Posterior vena cava (tissue), 2 donors: ENCODE measurements at places on chromosomes 13 and 19.
A peak's percentile ranks its signal among the peaks of the same experiment; 100 is the strongest.

GRCh38 chr19:48239582-48240141 lies 16.1 kb downstream of the CARD8 start:
- no peak for DNase-seq

- no peak for DNase-seq
Measured at GRCh38 chr13:20431687-20432384, 93.8 kb downstream of the CRYL1 start.

- no peak for DNase-seq
Measured at GRCh38 chr13:75181906-75182305, 300.1 kb downstream of the TBC1D4 start.

- DNase-seq, result no peak
Measured at GRCh38 chr13:51663973-51664957, 80.0 kb downstream of the WDFY2 start.

DNA sequence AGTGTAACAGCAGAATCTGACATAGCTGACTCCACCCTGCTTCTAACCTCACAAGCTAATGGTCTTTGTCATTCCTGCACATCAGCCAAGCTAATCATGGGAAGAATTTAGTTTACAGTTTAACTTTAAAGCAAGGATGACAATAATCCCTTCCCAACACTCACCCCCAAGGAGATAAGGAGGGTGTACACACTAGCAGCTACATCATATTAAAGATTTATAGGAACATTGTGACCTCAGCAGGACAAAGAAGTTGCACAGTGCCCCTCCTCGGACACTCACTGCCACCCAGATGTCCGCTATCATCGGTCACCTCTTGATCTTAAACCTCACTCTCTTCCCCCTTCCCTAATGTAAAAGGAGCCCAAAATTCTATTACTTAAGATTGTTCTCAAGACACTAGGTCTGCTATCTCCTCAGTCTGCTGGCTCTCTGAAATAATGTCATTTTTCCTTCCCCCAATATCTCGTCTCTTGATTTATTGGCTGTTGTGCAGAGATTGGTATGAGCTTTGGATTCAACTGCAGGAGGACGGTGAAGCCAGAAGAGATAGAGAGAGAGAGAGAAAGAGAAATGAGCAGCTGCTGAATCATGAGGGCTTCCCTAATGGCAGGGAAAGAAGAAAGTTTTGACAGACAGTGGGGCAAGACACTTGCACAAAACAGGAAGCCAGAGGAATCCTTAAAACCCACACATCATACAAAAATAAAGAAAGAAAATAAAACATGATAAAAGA lies 17.5 kb upstream of the FFAR2 start:
- DNase-seq, result no peak

GRCh38 chr13:65336916-65337315 lies 1893.2 kb downstream of the PCDH9 start:
- no peak for DNase-seq

- no peak for DNase-seq
Measured at GRCh38 chr13:96967248-96967745, 27.0 kb downstream of the OXGR1 start.

DNA sequence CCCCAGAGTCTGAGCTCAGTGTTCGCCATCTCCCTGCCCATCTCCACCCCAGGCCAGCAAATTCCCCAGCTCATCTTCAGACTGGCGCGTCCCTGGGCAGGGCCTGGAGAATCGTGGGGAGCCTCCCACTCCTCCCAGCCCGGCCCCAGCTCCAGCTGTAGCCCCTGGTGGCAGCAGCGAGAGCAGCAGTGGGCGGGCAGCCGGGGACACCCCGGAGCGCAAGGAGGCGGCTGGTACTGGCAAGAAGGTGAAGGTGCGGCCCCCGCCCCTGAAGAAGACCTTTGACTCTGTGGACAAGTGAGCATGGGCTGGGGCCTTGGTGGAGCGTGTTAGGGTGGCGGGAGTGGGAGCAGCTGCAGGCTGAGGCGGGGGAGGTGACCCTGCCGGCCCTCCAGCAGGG lies 8.4 kb upstream of the PRR19 start:
- no peak for DNase-seq

DNA sequence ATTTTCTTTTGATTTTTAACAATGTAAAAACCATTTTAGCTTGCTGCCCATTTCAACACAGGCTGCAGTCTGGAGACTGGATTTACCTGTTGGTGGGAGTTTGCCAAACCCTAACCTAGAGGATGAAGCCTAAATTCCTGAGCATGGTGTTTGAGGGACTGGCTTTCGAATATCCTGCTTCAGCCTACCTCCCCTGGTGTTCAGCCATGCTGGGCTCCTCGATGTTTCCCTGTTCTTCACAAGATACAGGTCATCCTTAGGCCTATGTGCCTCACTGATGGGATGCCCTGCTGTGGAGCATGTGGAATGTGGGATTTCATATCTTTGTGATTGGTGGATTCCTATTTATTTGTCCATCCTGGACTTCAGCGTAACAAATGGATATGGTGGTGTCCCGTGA lies 20.4 kb upstream of the ERCC5 start:
- DNase-seq, result no peak

DNA sequence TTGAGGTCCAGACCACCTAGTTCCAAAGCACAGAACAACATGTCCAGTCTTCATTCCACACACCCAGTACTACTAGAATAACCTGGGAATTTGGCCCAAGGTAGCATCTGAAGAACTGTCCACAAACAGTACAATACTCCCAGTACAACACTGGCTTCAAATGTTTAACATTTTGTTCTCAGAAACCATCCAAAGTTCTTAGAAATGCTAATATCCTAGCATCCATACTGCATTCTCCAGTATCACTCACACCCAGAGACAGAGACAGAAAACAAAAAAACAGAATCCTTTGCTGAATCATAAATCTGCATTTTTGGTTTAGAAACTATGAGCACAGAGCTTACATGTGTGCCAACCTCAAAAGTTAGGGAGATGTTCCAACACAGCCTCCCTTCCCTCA lies 490.8 kb downstream of the FOXO1 start:
- no peak for DNase-seq

GRCh38 chr13:97975280-97975847 lies 21.9 kb downstream of the IPO5 start:
- DNase-seq, result no peak

GRCh38 chr13:111486331-111486730 lies 165.9 kb downstream of the TEX29 start:
- DNase-seq, result peak; percentile 50

GRCh38 chr13:73653688-73654087 lies 480.5 kb downstream of the KLF12 start:
- no peak for DNase-seq

DNA sequence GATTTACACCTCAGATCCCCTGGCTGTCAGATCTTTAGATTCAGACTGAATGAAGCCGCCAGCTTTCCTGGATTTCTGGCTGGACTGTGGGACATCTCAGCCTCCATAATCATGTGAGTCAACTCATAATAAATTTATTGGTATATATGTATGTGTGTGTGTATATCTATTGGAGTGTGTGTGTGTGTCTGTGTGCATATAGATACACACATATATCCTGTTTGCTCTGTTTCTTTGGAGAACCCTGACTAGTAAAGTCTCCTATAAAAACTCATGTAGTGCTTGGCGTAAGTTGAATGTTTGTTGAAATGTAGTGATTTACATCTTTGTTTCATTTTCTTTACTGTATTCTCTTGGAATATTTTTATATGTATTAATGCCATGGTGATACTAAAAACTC lies 499.5 kb upstream of the KLF12 start:
- no peak for DNase-seq

- no peak for DNase-seq
Measured at GRCh38 chr13:73358606-73359095, 299.8 kb downstream of the KLF5 start.

- no peak for DNase-seq
Measured at GRCh38 chr13:72141855-72142519, 275.0 kb upstream of the DACH1 start.

DNA sequence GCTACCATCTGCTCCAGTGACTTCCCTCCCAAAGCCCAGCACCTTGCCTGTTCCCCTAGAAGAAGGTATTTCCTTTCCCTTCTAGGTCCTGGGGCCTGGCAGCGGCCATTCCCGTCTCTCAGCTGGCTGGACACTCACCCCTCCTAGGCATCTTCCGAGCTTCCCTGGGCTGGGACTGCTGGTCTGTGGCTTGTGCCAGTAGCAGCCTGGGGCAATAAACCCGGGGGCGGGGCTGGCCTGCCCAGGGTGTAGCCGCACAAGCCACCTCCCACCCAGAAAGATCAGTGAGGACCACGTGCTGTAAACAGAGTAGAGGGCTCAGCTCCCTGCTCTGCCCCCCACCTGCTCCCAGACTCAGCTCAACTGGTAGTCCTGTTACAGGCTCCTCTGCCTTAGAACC lies 15.0 kb downstream of the LIPE start:
- DNase-seq, result no peak

- DNase-seq, result no peak
Measured at GRCh38 chr13:32135655-32136054, 104.1 kb downstream of the FRY start.

DNA sequence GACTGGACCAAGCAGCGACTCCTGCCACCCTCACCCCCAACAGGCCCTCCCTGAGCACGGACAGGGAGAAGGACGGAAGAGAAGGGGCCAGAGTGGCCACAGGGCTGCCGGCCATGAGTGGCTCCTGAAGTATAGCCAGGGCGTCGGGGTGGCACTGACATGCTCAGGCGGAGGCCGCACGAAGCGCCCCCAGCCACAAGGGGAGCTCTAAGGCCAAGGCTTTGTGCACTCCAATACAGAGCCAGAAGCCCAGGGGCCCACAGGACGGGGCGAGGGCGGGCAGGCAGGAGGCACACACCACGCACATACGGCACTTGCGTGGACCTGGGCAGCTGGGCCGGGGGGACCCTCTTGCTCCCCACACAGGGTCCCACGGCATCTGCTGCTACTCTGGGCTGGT lies 52.0 kb downstream of the KLF2 start:
- DNase-seq, result peak; percentile 80

DNA sequence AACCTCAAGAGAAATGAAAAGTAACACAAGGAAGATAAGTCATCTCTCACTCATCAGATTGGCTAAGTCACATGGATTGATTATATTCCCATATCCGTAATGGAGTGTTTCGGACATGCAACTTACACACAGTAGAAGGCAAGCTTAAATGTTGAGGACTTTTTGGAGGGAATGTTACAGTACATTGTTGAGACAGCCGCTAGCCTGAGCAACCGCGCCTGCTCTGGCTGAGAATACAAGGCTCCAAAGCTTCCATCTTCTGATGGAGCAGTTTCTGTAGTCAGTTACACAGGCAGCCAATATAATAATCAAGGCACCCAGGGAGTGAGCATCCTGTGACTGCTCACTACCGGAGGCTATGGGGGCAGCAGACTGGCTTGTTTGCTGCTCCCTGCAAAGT lies 1.0 kb upstream of the CRYL1 start:
- DNase-seq, result no peak

GRCh38 chr13:49499889-49500660 lies 4.3 kb downstream of the PHF11 start:
- no peak for DNase-seq

DNA sequence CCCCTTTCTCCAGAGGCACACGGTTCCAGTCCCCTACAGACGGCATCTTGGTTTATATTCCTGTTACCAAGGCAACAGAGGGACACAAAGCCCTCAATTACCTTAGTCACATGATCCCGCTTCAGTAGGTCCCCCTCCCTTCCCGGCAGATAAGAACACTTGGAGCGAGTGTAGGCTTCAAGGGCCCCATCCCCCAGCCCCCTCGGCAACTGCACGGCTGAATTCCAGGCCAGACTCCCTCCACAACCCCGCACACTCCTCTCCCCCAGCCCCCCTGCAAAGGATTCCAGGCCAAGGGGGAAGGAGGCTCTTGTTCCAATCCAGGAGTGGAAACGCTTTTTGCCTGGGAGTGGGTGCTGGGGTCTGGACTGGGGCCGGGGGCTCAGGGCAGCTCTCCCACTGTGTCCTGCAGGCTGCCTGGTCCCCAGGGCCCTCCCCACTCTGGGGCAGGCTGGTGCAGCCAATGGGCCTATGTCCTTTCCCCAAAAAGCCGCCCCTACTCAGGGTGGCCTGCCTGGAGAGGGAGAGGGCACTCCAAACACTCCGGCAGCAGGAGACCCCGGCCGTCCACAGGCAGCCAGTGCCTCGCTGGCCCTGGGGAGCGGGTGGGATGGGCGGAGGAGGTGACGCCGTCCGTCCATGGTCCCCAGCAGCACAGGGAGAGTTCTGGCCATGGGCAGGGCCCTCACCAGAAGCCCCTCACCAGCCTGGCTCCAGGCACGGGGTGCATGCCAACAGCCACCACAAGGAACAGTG lies 62.6 kb downstream of the MLLT1 start:
- no peak for DNase-seq

DNA sequence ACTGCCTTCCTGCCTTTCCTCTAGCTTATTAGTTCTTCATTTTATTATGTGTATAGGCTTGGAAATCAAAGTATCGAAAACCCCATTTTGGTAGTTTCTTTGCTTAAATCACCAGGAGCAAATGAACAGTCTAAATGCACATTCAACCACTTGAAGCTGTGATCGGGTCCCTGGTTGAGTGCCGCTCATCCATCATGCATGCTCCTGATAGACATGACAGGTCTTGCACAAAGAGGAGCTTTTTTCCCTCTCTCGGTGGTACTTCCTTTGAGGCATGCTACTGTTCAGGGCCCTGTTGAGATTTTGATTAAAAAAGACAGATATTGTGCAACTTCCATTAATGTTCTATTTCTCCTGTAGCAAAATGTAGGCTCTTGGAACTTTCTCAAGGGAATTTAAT lies 185.8 kb downstream of the OLFM4 start:
- DNase-seq, result no peak

- no peak for DNase-seq
Measured at GRCh38 chr13:42477596-42478190, 96.3 kb upstream of the TNFSF11 start.
